T-helper 17 cell (primary cell): ENCODE measurements at places on chromosomes 11 and 22.

DNA sequence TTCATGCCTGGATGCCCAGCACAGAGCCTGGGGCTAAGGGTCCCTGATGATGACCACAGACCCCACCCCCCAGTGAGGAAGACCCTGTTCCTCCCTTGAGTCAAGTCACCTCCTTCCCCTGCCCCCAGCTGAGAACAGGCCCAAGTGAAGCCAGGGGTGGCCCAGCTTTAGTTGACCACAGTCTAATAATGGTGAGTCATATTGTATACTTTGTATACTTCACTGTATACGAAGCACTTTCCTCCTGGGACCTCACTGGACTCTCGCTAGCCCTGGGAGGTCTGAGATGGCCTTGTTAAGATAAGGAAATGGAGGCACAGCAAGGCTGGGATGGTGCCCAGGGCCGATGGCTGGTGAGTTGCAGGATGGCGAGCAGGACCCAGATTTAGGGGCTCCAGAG is 3.7 kb upstream of the FLRT1 start:
- DNase-seq, result no peak

DNA sequence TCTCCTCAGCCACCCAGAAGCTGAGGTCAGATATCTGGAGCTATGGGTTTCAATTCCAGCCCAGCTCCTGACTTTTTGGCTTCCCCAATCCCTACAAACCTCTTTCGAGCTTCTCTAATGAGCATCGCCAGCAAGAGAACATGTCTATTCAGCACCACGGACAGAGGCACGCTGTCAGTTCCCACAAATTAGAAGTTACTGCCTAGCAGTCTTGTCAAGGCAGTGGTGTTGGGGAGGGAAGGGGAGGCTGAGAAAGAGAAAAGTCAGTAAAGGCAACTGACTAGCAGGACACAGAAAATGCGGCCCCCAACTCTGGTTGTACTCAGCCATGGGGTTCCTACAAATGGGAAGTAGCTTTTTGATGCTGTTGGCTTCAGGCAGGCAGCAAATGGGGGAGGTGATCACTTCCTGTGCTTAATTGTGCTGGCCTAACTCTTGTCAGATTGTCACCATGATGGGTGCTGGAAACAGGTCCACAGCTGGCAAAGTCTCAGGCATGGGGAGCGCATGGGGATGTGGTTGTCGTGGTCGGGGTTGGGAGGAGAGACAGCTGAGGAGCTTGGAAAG is 205.9 kb downstream of the ST3GAL4 start:
- DNase-seq, result no peak

DNA sequence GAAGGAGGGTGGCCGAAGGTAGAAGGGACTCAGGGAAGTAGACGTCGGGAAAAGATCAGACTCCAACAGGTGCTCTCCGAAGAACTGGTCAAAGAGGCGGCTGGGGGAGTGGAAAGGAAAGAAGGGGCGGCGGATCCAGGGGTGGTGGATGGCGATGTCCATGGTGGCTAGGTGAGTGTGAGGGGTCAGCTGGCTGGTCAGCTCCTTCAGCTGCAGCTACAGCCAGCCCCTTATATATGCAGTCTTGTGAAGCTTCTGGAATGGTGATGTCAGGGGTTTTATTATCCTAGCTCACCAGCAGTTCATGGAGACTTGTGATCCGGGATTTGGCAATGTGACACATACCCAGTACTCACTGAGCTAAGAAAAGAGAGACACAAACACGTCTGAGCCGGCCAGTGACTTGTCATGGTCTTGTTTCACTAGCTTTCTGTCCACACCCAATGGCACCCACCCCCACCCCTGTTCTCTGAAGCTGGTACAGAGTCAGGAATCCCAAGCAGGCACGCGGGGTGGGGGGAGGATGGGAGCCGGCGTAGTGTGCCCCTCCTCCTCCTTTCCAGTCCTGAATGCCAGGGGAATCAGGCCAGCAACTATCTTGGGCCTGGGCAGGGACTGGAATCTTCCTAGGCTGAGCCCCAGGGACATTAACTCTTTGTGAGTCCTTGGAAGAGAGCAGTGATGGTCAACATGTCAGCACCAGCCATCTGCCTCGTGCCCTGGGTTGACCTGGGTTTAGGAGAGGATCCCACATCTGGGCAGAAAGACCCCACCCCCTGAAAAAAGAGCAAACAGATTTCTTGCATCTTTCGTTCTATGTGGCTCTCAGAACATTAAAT is at the start of gene CRYAB:
TSS of gene CRYAB (minus strand) at position 208 of the 839 bp plus-strand sequence. CDS start at position 162, 46 bp downstream.
- DNase-seq, result no peak

DNA sequence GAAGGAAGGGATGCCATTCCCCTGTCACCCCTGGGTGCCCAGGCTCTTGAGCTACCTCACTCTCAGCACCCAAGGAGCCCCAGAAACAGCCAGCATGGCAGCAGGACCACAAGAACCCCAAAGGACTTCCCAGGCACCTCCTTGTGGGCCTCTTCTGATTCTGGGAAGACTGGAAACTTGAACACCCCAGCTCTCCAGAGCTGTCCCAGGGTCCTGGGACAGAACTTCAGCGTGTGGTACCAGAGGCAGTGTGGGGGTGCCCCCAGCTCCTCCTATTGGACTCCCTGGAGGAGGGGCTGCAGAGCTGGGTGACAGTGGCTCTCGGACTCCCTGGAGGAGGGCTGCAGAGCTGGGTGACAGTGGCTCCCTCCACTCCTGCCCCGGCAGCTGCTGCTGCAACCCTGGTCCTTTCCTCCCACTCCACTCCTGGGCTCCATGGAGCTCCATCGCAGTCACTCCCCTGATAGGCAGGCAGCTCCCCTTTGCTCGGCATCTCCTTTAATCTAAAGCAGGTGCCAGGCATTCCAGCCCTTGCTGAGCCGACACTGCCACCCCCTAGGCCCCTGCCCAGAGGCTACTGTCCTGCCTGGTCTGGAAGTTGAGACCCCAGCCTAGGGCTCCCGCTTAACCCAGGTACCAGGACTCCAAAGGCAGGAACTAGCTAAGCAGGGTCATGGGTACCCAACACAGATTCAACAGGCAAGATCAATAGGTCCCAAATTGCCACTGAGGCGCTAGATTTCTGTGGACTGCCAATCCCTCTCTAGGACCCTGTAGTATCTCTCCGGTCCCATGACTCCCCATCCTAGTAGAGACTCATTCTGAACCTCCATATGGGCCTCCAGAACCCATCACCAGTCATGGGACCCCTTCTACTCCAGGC is 2.7 kb downstream of the BCL9L start:
- no peak for DNase-seq

- peak; percentile 1 for DNase-seq
These were observed 69.1 kb upstream of the PPARA start for GRCh38 chr22:46081036-46081830.

GRCh38 chr11:66326261-66327111 is 9.6 kb upstream of the CD248 start:
- DNase-seq, result no peak

GRCh38 chr11:76769645-76770586 is 13.2 kb upstream of the TSKU start:
- no peak for DNase-seq

GRCh38 chr22:40240686-40241085 is 63.0 kb downstream of the TNRC6B start:
- DNase-seq, result peak; percentile 44
